ENCODE measurements at places on chromosomes 7 and 10.

DNA sequence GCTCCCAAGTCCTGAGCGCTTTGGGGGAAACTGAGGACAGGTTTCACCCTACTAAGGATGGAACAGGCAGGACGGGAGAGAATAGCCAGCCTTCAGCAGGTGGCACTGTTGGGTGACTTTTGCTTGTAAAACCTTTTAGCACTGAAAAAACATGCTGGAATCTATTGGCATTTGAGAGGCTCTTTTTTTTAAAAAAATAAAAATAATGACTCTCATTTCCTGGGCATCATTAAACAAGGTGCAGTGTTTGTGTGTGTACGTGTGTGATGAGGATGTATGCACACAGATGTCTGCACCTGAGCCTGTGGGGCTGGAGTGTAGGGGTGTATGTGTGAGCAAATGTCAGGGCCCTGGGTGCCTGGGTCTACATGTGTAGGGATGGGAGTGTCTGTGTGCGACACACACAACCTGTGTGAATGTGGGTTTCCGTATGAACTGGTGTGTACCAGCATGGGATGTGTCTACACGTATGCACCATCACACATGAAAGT lies 177.9 kb downstream of the RPS24 start:
- no peak for DNase-seq

DNA sequence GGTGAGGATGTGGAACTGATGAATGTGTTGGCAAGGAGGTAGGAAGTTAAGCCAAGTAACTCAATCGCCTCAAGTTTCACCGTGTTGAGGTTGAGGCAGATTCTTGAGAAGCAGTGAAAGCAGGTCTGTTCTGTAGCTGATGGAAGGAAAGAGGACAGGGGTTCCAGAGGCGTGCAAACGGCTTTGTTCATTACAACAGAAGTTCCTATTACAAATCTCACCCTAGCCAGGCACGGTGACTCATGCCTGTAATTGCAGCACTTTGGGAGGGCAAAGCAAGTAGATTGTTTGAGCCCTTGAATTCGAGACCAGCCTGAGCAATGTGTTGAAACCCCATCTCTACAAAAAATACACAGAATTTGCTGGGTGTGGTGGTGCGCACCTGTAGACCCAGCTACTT lies 36.9 kb upstream of the PTF1A start:
- no peak for DNase-seq

GRCh38 chr7:108459922-108460551 lies 3.8 kb upstream of the NRCAM start:
- DNase-seq, result no peak

- DNase-seq, result no peak
Observed at GRCh38 chr10:132583456-132583855, 45.9 kb downstream of the INPP5A start.

GRCh38 chr10:56258378-56258777 lies 102.7 kb downstream of the ZWINT start:
- no peak for DNase-seq

- DNase-seq, result no peak
Observed at GRCh38 chr7:42452356-42452755, 215.3 kb upstream of the GLI3 start.

DNA sequence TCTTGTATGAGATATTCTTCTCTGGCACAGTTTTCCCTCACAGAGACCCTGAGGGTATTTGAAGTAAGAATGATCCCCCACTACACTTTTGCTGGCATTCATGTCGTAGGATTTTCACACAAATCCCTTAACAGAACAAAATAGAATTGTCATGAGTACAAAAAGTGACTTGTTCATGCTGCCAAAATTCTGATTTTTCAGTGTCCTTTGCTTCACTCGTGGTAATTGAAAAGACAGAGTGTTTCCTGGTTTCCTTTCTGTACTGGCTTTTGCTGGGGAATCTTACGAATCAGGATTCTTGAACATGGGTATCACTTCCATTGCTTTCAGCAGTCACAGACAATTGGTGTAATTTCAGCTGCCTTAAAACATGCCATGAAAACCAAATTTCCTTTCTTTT lies 756.3 kb downstream of the REEP3 start:
- DNase-seq, result no peak

GRCh38 chr7:24152877-24153472 lies 131.0 kb upstream of the NPY start:
- DNase-seq, result no peak

- no peak for DNase-seq
Observed at GRCh38 chr10:12892924-12893323, 108.6 kb downstream of the CCDC3 start.

- DNase-seq, result no peak
Observed at GRCh38 chr7:13017333-13017857, 330.0 kb downstream of the ARL4A start.

DNA sequence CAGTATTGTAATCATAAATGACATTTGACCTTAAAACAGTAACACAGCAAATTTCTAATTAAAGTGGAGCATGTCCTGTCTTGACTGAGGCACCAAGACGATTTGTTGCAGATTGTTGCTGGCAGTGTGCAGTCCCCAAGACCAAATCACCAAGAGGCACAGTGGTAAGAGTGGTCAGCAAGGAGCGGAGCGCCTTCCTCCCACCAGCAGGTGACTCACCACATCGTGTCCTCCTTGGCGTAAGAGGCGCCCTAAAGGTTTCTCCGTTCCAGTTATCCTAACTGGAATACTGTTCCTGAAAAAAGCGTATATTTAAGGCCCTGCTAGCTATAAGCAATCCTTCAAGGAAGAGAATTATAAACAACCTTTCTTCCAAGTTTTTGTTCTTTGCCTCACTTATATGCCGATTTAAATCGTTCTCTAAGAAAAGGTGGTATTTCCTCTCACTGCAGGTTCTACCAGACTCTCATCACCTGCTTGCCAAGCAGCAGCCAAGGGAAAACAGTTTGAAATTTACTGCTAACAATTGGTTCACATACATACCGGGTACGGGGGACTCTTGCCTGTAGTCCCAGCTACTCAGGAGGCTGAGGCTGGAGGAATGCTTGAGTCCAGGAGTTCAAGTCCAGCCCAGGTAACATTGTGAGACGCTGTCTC lies 10.7 kb upstream of the REPIN1 start:
- DNase-seq, result no peak

- DNase-seq, result peak; percentile 51
Observed at GRCh38 chr10:29535012-29535777, 99.6 kb downstream of the SVIL start.

- DNase-seq, result no peak
Observed at GRCh38 chr7:1074593-1075431, 13.1 kb upstream of the GPER1 start.

DNA sequence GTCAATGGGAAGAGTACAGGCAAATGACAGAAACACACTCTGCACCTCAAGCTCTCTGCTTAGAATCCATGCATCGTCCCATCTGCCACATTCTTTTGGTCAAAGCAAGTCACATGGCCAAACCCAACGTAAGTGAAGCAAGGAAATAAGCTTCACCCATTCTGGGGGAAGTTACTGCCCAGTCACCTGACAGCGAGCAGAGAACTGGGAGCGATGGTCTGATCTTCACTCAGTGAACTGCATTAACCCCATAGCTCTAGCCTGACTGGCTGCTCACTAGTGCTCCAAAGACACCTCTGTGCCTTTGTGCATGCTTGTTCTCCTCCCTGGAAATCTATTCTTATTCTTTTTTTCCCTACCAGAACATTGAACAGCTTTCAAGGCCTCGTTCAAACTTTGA lies 89.9 kb downstream of the APBB1IP start:
- DNase-seq, result no peak

DNA sequence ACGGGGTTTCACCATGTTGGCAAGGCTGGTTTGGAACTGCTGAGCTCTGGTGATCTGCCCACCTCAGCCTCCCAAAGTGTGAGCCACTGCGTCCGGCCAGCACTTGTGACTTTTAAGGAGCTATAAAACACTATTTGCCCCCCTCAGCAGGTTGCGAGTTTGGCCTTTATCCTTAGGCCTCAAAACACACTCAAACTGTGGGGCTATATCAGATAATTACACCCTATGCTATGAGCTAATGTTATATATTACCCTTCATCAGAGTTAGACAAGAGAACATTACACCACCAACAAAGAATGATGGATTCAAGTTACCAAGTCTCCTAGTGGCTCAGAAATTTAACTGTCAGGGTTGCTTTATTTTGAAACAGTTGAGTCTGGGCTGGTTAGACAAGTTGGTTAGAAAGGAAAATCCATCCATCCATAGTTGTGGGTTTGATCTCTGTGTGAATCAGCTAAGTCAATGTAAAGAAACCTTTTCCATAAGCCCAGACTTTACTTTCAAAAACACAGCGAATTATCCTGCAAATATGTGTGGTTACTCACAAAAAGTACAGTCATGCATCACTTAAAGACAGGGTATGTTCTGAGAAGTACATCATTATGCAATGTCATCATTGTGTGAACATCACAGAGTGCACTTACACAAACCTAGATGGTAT lies 115.8 kb downstream of the SEMA3D start:
- DNase-seq, result no peak

DNA sequence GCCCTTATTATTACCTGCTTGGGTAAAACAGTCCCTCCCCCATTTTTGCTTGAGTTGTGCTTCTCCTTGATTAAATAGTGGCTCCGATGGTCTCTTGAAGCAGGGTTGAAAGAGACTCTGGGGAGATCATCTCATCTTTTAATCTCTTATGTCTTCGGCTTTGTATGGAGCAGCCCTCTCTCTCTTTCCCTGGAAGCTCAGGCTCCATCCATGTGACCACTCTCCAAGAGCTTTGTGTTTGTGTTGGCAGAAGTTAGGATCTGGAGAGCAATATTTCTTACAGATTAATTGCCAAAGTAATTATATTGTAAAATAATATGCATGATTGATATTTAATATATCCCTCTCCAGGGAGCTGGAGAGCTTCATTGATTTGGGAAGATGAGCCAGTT lies 76.9 kb downstream of the LRRC4 start:
- no peak for DNase-seq

DNA sequence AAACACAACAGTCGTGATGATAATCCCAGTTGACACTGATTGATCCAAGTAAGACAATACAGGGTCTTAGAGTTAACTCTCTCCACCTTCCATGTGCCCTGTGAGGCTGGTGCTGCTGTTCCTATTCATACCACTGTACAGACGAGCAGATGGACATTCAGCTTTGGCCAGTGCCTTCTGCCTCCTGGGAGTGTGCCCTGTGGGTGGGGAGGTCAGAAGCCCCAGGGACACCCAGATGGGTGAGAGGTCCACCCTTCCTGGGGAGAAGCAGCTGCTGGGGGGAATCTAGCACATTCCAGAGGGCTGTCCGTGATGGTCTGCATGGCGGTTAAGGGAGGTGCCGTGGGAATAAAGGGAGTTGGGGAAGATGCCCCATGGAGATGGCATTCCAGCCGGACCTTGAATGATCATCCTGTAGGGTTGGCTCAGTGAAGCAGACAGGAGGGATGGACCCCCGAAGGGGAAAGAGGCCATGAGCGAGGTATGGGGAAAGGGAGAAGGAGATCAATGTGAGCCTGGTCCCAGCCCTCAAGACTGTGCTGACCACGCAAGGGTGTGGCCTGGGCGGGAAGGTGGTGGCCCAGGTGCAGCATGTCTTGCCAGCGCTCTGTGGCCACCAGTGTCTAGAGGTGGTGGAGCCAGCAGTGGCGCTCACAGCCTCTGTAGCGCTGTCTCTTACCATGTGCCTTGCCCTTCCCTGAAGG lies 74.0 kb downstream of the ADCY1 start:
- no peak for DNase-seq

GRCh38 chr7:131274986-131275385 lies 52.7 kb upstream of the MKLN1 start:
- DNase-seq, result no peak

- no peak for DNase-seq
Observed at GRCh38 chr10:132484922-132485321, 52.7 kb upstream of the INPP5A start.

DNA sequence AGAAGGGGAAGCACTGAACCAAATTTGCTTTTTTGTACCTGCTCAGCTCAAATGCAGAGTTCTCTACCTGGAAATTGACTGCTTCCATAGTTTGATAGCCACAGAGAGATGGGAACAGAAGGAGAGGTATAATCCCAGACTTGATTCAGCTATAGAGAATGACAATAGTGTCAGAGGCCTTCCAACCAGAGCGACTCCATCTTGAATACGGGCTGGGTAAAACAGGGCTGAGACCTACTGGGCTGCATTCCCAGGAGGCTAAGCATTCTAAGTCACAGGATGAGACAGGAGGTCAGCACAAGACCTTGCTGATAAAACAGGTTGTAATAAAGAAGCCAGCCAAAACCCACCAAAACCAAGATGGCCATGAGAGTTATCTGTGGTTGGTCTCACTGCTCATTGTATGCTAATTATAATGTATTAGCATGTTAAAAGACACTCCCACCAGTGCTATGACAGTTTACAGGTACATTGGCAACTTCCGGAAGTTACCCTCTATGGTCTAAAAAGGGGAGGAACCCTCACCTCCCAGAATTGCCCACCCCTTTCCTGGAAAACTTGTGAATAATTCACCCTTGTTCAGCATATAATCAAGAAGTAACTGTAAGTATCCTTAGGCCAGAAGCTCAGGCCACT lies 42.7 kb upstream of the ATRNL1 start:
- no peak for DNase-seq

DNA sequence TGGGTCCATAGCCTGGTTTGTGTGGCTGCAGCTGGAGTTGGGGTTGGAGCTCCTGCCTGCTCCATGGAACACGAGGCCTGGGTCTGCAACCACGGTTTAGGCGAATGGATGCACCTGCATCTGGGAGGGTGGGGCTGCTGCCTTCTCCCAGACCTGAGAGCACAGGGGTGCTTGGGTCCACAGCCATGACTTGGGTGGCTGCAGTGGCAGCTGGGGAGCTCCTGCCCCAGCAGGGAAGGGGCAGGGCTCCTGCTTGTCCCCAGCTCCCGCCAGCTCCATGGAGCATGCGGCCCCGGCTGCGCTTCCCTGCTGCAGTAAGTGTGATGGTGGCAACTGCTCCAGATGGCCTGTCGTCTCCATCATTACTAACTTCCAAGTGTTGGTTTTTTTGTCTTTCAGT lies 571.1 kb upstream of the LRRN3 start:
- DNase-seq, result no peak

- no peak for DNase-seq
Observed at GRCh38 chr10:35079763-35080162, 10.4 kb downstream of the CUL2 start.

DNA sequence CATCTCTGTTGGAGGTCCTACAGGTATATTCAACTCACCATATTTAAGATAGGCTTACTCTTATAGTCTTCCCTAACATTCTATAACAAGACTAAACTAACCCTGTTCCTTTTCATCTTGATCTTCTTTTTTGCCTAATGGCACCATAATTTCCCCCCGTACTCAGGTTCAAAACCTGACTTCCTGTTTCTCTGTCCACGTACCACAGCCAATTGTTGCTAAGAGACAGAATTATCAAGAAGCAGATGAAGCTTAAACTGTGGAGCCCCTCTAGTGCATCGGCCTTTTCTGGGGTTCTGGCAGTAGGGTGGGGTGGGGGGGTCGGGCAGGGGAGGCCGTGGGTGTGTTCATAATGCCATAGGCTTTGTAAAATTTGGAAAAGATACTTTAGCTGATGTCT lies 109.2 kb downstream of the EVX1 start:
- no peak for DNase-seq

- no peak for DNase-seq
Observed at GRCh38 chr10:84739641-84740040, 411.3 kb downstream of the CCSER2 start.

GRCh38 chr7:68441645-68442044 lies 1156.6 kb upstream of the AUTS2 start:
- no peak for DNase-seq

All from C1 segment of cervical spinal cord (tissue), 14 donors.